ENCODE measurements at places on chromosomes 11 and 22.

DNA sequence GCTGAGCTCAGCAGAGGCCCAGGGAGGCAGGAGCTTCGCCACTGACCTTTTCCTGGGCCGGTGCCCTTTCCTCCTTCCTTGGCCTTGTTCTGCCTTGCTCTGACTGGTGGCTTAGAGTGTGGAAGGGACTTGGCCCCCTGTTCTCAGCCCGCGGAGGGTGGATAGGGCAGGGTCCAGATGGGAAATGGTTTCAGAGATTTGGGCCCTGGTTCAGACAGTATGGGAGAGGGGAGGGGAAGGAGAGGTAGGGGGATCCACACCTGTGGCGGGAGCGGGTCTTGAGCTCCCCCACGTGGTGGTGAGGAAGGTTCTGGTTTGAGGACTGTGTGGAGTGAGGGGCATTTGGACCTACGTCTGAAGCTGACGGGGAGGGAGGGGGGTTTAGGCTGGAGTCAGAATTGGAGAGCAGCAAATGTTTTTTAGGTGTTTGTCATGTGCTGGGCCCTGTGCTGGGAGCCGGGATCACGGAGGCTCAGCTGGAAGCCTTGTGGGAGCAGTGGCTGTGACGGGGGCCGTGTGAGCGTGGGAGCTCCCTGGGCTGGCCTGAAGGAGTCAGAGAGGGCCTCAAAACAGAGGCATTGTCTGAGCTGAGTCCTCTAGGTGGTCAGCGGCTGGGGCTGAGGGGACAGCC, 27.2 kb downstream of the SHANK3 start:
- DNase-seq: peak; percentile 49

- peak; percentile 33 for DNase-seq
Measured at GRCh38 chr11:57357856-57358255, 19.7 kb downstream of the P2RX3 start.

GRCh38 chr11:68381716-68382115, 69.3 kb downstream of the LRP5 start:
- no peak for DNase-seq

- no peak for DNase-seq
Measured at GRCh38 chr22:43118953-43119458, 8.5 kb downstream of the BIK start.

- no peak for DNase-seq
Measured at GRCh38 chr11:66957971-66958231, 282 bp downstream of the PC start.

DNA sequence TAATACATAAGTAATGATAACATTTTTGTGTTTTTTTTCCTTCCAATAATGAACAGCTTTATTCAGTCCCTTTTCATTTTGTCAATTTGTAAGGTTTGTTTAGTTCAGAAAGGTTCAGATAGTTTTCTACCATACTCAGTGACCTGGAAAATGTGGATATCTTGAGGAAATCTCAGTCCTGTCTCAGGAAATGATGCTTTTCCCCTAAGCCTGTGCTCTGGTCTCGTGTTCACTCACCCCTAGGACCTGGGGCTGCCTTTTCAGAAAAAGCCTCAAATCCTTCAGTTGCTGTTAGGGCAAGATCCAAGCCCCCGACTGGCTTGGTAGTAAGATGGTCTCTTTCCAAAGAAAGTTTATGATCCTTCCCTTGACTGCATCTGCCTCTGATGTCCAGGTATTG, 21.8 kb downstream of the MS4A6A start:
- no peak for DNase-seq

DNA sequence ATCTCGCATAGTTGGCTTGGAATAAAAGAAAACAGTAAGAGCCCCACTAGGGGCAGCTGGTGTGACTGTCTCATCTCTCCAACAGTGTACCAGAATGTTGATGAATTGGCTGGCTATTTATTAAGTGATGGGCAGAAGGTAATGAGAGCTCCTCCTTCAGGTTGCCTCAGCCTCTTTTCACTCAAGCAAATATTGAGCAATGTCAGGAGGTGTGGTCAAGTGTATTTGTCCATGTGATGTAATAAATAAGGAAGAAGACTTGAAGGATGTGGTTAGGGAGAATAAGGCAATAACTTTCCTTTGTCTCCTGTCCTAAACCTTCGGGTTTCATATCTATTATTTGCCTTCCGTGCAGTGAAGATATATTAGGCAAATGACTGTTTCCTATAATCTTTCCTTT, at the start of gene TCN1:
Gene TCN1, minus strand, starts transcription at position 91 of the 400 bp plus-strand sequence. Its CDS starts 17 bp downstream, at position 74.
- peak; percentile 36 for DNase-seq

DNA sequence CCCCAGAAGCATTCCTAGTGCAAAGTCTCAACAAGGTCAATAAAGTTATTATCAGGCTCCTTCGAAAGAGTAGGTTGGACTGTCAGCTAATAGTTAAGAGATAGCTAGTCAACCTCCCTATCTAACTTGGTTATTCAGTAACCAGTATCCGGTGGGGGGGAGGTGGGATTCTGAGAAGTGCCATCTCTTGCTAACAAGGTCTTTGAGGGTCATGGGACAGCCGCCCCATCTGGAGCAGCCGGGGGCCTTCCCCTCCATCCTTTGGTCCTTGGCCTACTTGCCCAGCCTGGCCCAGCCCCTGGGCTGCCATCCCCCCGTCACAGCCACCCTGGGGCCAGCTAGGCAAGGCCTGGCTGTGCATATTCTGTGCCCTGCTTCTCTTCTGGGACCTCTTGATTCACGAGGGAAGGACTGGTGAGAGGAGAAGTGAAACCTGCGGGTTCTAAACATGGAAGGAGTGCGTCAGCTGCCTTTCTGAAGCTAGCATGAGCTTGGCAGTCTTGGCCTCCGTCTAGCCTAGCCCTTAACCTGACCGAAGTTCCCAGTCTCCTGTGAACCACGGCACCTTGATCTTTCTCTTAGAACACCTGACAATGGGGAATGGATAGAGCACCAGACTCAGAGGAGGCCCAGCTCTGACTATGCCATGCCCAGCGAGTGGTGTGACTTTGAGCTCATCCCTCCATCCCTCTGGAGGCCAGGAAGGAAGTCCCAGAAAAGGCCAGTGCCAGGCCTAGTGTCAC, 9.3 kb downstream of the SLC37A2 start:
- DNase-seq: peak; percentile 32

GRCh38 chr22:23183061-23183698, 2.9 kb downstream of the BCR start:
- peak; percentile 74 for DNase-seq

DNA sequence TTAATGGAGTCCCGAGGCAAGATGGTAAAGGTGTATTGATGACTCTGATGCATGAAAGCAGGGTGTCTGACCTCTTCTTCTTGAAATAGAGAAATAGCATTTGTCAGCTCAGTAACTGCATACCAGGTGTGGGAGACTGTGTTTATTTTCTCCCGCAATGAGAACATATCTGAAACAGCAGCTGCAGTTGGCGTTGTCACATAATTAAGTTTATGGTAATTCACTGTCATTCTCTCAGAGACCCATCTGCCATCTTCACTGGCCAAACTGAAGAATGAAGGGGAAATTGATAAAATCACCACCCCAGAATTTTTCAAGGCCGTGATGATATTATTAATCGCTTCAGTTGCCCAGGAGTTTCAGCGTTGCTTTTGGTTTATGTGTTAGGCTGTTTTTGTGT, 20.1 kb upstream of the MCHR1 start:
- DNase-seq: no peak

DNA sequence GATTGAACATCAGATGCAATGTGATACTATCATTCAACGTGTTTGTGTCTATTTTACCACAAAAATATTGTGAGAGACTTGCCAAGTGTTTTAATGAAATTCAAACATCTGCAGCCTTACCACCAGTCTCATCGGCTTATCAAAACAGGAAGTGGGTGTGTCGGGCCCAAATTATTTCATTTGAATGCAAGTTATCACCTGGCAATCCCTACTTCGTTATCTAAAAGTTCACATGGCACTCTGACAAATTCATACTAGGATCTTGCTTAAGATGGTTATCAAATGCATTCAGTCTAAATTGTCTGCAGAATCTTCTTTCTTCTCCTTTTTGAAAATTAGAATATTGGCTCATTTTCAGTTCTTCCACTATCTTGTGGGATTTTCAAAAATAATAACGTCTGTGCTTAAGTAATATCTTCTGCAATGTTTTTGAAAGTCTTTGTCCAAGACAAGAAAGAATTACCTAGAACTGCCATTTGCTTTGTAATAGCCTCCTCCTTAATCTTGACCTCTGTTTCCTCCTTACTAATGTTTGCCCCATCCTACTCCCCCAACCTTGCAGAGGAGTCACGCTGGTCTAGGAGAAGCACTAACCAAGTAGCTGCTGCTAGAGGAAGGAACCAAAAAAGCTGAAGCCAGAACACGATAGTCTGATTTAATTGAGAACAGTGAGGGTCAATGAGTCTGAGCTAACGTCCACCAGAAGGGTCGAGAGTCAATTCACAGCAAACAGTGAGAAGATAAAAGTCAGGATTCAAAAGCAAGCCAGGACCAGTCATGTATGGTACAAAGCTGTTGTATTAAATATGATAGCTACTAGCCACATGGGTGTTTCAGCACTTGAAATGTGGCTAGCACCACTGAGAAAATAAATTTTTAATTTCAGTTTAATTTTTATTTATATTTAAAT, 10.2 kb upstream of the BIRC3 start:
- no peak for DNase-seq

GRCh38 chr11:122344215-122344614, 228.2 kb upstream of the BLID start:
- DNase-seq: no peak

DNA sequence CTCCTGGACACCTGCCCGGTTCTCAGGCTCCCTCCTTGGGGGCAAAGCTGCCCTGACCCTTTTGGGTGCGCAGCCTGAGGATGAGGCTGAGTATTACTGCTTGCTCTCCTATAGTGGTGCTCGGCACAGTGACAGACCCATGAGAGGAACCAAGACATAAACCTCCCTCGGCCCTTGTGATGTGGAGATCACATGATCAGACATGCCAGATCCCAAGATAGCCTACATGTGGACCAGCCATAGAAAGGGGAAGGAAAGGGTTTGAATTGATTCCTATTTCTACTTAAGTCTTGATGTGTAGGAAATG, 125.3 kb downstream of the VPREB1 start:
- no peak for DNase-seq

DNA sequence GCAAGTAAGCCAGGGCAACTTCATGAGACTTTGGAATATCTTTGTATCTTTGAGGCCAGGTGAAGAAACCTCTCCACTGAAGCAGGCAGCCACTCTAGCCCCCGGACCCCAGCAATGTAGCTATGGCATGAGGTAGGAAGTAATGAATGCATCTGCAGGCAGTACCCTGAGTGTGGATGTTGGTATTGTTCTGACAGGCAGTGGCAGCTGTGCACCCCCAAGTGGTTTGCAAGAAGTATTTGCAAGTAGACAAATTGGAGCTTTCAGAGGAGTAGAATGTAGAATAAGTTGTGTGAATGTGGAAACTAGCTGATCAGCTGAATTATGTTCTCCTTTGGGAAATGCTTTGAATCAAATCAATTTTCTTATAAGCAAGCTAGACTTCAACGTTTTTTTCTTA, 194.4 kb upstream of the PGR start:
- no peak for DNase-seq

- peak; percentile 44 for DNase-seq
Measured at GRCh38 chr11:100639140-100639539, 47.9 kb upstream of the ARHGAP42 start.

- peak; percentile 81 for DNase-seq
Measured at GRCh38 chr11:1335811-1336761, 26.7 kb upstream of the TOLLIP start.

- no peak for DNase-seq
Measured at GRCh38 chr11:92727769-92728168, 241.7 kb upstream of the MTNR1B start.

DNA sequence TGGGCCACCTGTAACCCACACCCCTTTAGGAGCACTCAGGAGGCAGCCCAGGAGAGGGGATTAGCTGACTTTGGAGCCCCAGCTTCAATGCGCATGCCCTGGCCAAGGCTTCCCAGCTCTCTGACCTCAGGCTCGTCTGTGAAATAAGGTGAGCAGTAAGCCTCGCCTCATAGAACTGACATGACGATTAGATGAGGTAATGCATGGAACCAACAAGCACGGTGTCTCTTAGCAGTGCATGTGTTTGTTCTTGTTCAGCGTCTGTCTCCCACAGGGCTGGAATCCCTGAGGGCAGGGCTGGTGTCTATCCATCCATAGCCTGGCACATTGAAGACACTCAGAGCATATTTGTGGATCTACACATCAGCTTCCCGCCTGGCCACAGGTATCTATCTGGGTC, 415.4 kb downstream of the MN1 start:
- DNase-seq: peak; percentile 49

- DNase-seq: no peak
Measured at GRCh38 chr11:111582881-111583280, 19.4 kb upstream of the SIK2 start.

GRCh38 chr11:7292922-7293321, 41.2 kb downstream of the SYT9 start:
- no peak for DNase-seq

DNA sequence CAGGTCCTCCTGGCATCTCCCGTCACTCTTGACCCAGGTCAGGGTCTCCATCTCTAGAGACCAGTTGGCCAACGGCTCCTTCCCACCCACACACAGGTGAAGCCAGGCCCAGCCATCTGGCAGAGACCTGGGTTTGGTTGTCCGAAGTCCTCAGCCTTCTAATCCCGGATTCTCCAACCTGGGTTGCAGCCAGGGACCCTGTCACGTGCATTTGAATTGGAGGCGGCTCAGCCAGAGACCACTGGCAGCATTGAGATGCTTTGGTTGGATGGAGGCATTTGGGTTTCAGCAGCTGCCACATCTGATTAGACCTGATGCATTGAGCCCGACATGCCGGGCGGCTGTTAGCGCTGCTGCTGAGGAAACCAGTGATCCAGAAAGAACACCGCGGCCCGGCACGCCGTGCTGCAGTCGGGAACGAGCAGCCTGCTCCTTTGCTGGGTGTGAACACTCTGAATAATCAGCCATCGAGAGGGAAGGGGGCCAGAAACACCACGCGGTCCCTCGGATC, 163.2 kb downstream of the BRD1 start:
- DNase-seq: no peak

GRCh38 chr22:29580200-29580810, 608 bp downstream of the NIPSNAP1 start:
- peak; percentile 71 for DNase-seq

GRCh38 chr11:83545494-83546260, 259.5 kb upstream of the CCDC90B start:
- no peak for DNase-seq

DNA sequence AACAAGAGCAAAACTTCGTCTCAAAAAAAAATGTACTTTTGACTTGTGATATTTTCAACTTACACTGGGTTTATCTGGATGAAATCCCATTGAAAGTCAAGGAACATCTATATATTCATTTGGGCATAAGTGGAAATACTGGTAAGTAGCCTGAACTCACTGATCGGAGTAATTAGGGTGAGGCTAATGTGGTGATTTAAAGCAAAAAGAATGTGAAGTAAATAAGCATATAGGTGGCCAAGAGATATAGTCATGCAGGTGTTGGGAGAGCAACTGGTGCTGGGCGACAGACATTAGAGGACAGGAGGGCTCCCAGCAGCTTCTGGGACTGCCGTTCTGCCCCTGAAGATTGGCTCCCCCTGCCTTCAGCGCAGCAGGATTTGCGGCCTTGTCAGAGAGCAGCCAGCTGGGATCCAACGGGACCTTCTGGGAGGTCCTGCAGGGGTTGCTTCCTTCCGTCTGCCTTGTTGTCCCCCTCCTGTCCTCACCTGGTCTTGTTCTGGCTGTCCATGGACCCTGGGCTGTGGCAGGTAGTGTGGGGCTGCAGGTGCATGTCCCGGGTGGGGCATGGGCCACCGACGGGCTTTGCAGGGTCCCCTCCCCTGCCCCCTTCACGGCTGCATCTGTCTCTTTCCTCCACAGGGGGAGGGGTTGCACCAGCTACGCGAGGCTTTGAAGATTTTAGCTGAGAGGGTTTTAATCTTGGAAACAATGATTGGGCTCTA, 14.1 kb downstream of the RHBDD3 start:
- DNase-seq: no peak
